Glutamatergic neuron (in vitro differentiated cells): ENCODE measurements at places on chromosomes 5 and 9.

DNA sequence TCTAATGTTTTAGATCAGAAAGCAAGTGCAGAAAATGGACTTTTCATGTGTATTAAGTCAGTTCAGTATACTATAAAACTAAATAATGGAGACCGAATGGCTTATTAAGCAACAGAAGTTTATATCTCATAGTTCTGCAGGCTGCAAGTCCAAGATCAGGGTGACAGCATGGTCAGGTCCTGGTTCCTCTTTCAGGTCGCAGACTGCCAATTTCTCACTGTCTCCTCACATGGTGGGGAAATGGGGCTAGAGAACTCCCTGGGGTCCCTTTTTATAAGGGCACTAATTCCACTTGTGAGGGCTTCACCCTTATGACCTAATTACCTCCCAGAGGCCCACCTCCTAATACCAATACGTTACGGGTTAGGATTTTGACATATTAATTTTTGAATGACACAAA is 48.7 kb downstream of the RICTOR start:
- DNase-seq = no peak

GRCh38 chr9:94135222-94135621 is 51.0 kb downstream of the PTPDC1 start:
- no peak for DNase-seq

DNA sequence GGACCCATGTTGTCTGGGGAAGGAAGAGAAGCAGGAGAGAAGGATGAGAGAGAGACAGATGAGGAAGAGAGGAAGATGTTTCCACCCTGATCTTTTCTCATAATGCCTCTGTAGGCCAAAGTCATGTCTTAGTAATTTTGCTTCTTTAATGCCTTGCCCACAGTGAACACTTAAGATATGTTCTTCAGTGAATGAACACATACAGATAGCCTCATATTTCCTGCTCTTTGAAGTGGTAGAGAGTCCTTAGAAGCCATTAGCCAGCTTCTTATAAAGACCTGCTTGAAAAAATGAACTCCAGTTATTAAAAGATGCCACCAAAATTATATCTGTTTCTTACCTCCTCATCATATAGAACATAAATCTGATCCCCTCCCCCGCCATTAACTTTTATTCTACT is 244.4 kb downstream of the CD180 start:
- no peak for DNase-seq

DNA sequence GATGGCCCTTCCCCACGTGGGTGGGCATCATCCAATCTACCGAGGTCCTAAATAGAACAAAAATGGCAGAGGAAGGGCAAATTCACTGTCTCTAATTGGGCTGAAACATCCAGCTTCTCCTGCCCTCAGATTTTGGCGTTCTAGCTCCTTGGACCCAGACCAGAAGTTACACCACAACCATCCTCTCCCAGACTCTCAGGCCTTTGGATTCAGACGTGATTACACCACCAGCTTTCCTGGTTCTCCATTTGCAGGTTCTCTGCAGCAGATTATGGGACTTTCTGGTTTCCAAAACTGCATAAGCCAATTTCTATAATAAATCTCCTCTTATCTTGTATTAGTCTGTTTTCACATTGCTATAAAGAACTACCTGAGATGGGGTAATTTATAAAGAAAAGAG is 73.6 kb upstream of the STARD4 start:
- DNase-seq = no peak

DNA sequence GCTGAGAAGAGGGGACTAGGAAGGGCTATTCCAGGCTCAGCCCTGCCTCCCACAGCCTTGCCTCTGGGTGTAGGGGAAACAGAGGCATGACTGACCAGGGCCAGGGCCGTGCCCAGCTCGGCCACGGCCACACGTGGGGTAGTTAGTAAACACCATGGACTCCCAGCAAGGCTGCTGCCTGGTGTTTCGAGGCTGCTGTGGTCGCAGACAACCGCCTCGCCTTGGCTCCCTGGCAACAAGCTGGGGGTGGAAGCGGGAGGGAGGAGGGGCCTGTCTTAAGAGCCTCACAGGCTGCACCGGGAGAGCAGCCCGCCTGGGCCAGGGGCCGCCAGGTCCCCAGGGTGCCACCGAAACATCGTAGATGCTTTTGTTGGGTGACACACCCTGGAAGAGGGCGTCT is 90.2 kb upstream of the CACNA1B start:
- DNase-seq = no peak

- no peak for DNase-seq
Measured at GRCh38 chr5:16721151-16722096, 104.6 kb upstream of the RETREG1 start.

DNA sequence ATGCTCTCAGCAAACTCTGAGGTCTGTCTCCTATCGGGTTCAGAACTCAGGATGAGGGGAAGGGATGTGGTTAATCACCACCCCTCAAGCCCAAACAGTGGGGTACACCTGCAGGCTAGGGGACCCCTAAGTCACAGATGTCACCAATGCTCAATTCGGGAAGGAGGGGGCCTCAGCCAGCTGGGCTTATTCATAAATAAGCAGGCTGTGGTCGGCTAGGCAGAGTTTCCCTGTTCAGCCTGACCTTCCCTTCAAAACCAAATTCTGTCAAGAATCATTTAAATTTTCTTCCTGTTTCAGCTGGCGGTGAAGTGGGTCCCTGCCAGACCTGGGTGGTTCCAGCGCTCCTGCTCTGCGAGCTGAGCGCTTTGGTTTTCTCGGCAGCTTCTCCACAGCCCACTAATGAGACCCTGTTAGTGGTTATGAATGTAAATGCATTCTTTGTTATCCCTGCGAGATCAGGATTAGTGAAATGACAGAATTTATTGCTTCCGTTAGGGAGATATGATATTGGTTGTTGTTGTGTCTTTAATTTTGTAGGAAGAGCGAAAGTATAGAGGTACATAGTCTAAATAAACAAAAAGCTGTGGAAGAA is 68.3 kb downstream of the AK8 start:
- no peak for DNase-seq
